B cell (primary cell): ENCODE measurements at places on chromosomes 12 and 14. TPM values are rescaled to one million over a fixed set of nuclear protein-coding genes. Genes with fewer than 3 reads are reported as not detected.

OR6C2 gene
- not detected in 2 replicates for total RNA-seq

BCL2L2 gene
- 12.9 and 17.8 TPM in 2 replicates for total RNA-seq

GRCh38 chr14:64983439-64984310 is 3.0 kb upstream of the FNTB start:
- peaks cover 6% of the 10 kb centered on the region for H3K27me3 ChIP-seq
- peaks cover 15% of the 10 kb centered on the region for H3K4me1 ChIP-seq
- H3K4me3 ChIP-seq: no peak overlapping the region
- H3K27ac ChIP-seq: no peak overlapping the region
- peak; percentile 62 for DNase-seq

DNA sequence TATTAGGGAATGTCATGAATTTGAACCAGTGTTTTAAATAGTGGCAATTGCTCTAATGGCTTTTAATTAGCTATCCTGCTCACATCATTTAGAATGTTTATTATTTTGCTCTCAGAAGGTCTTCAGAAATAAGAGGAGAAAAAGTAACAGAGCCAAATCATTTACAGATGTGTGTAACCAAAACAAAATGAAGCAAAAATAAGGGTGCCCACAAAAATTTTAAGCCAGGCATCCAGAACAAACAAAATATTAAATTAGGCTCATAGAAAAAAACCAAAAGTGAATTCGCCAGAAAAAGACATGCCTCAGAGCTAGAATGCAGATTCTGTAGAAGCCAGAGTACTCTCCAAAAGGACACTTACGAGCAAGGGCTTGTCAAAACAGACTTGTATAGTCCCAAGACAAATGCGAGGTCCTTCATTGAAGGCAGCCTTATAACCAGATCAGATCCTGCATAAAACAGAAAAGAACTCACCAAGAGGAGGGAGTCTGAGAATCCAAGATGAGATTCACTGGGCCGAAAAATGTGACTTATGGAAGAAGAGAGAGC is 20.2 kb upstream of the SERPINA1 start:
- no peak overlapping the region for H3K4me3 ChIP-seq
- H3K27ac ChIP-seq: no peak overlapping the region
- H3K4me1 ChIP-seq: no peaks in the 10 kb centered on the region
- DNase-seq: no peak

DNA sequence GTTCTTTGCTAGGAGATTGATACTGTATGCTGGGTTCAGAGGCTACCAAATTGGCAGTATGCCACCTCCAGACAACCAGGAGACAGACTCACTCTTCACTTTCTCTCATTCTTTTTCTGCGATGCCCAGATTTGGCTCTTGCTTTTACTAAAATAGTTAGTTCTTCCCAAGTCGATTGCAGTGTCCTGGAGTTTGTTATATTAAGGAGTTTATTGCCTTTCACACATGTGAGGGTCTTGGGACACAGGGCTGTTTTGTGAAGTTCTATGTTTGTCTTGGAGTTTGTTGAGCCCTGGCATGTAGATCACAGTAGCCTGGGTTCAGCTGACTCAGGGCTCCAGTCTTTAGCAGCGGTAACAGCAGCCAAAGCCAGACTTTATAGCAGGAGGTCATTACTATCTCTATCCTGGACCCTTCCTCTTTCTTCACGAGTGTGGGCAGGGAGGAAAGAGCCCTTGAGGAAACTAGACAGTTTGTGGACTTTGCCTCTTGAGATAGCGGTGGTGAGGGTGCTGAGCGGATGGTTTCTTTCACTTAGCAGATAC is 1.6 kb downstream of the MLEC start:
- no peaks in the 10 kb centered on the region for H3K36me3 ChIP-seq
- no peaks in the 10 kb centered on the region for H3K27me3 ChIP-seq
- peak overlapping the region; percentile 2 for H3K4me3 ChIP-seq
- H3K4me1 ChIP-seq: peaks cover 46% of the 10 kb centered on the region

DNA sequence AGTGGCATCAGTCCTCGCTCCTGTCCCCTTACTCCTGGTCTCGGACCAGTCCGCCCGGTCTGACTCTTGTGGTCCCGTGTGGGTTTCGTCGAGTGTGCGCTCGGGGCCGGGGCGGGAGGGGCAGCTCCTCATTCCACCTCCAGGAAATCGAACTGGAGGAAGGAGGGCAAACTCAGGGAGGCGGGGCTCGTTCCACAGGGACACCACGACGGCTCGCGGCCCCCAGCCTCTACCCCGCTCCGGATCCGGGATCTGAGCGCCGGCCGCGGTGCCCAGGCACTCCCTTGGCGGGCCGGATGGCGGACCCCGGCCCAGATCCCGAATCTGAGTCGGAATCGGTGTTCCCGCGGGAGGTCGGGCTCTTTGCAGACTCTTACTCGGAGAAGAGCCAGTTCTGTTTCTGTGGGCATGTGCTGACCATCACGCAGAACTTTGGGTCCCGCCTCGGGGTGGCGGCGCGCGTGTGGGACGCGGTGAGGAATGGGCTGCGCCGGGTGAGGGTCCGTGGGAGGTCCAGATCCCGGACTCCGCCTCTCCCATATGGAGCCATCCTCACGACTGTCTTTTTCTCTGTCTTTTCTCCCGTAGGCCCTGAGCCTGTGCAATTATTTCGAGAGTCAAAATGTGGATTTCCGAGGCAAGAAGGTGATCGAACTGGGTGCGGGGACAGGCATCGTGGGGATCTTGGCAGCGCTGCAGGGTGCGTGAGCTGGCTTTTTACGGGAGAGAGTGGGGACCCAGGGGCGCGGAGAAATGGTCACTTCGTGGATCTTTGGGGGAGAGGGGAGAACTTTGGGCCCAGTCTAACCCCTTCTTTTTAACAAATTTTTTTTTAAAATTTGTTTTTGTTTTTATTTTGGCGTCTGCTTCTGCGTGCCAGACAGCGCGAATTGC is at the start of gene EEF1AKMT3:
Gene EEF1AKMT3 (plus strand): TSS at position 186 of the 894 bp plus-strand sequence. CDS start 111 bp downstream, at position 297.
- no peaks in the 10 kb centered on the region for H3K27me3 ChIP-seq
- H3K4me3 ChIP-seq: peak within 1 kb of the TSS; percentile 70
- H3K27ac ChIP-seq: peak within 1 kb of the TSS; percentile 59
- H3K36me3 ChIP-seq: no peaks in the 10 kb centered on the region
